ENCODE measurements at places on chromosomes 1 and 21. TPM values are rescaled to one million over a fixed set of nuclear protein-coding genes. Genes with fewer than 3 reads are reported as not detected.
A peak's percentile ranks its signal among the peaks of the same experiment; 100 is the strongest.

- H3K27ac ChIP-seq = no peak overlapping the region
- peaks cover 3% of the 10 kb centered on the region for H3K4me1 ChIP-seq
- no peaks in the 10 kb centered on the region for H3K36me3 ChIP-seq
- H3K27me3 ChIP-seq = peaks cover 13% of the 10 kb centered on the region
- H3K4me3 ChIP-seq = no peak overlapping the region
- no peak for DNase-seq
Observed at GRCh38 chr1:110768605-110769004, 93.9 kb upstream of the KCNA3 start.

- no peaks in the 10 kb centered on the region for H3K27me3 ChIP-seq
- DNase-seq = peak; percentile 61
- no peaks in the 10 kb centered on the region for H3K36me3 ChIP-seq
- H3K4me1 ChIP-seq = no peaks in the 10 kb centered on the region
Observed at GRCh38 chr1:59947047-59947938, 20.7 kb upstream of the CYP2J2 start.

- H3K27me3 ChIP-seq = no peaks in the 10 kb centered on the region
- H3K4me3 ChIP-seq = no peak overlapping the region
- H3K4me1 ChIP-seq = peaks cover 11% of the 10 kb centered on the region
- no peak for DNase-seq
Observed at GRCh38 chr1:213099682-213100399, 48.8 kb downstream of the RPS6KC1 start.

DNA sequence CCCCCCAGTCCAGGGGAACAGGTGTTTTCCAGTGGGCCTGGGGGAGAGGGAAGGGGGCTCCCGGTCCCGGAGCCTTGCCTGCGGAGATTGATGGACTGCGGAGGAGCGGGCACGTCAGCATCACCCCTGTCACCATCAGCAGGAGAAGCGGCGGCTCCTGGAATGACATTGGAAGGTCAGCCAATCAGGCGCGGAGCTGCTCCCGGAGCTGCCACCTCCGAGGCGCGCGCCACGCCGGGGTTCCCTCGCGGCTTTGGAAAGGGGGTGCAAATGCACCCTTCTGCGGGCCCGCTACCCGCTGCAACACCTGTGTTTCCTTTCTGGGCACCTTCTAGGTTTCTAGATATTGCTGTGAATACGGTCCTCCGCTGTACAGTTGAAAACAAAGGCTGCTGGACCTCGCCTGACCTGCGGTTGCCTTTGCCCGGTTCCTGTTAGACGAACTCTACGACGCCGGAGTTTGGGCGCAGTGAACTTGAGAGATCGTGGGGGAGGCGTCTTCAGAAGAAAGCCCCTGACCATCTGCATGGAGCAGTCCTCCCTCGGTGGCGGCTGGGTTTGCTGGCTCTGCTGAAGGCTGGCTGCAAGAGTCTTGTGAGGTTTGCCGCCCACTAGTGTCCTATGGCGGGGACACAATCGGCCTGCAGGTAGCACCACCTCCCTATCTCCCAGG, 5.3 kb downstream of the DSCAM start:
- peaks cover 2% of the 10 kb centered on the region for H3K4me1 ChIP-seq
- H3K4me3 ChIP-seq = no peak overlapping the region
- no peaks in the 10 kb centered on the region for H3K36me3 ChIP-seq
- no peak overlapping the region for H3K27ac ChIP-seq
- peaks cover 24% of the 10 kb centered on the region for H3K27me3 ChIP-seq

DNA sequence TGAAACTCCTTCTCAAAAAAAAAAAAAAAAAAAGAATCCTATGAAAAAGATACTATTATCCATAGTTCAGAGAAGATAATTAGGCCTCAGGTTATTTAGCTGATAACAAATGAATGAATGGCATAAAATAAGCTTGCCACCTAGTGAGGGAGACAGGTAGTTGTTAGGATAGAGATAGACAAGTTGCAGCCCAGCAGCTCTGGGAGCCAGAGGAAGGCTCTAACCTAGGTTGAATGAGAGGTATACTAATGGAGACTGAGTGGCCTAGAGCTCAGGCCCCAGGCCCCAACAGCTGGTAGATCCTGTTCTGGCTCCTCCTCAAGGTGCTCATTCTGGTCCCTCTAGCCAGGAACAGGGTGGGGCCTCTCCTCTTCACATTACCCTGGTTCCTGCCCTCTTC, 20.6 kb upstream of the RSPO1 start:
- no peaks in the 10 kb centered on the region for H3K4me1 ChIP-seq
- H3K27me3 ChIP-seq = peaks cover 10% of the 10 kb centered on the region
- no peaks in the 10 kb centered on the region for H3K36me3 ChIP-seq
- no peak overlapping the region for H3K27ac ChIP-seq
- DNase-seq = no peak

DNA sequence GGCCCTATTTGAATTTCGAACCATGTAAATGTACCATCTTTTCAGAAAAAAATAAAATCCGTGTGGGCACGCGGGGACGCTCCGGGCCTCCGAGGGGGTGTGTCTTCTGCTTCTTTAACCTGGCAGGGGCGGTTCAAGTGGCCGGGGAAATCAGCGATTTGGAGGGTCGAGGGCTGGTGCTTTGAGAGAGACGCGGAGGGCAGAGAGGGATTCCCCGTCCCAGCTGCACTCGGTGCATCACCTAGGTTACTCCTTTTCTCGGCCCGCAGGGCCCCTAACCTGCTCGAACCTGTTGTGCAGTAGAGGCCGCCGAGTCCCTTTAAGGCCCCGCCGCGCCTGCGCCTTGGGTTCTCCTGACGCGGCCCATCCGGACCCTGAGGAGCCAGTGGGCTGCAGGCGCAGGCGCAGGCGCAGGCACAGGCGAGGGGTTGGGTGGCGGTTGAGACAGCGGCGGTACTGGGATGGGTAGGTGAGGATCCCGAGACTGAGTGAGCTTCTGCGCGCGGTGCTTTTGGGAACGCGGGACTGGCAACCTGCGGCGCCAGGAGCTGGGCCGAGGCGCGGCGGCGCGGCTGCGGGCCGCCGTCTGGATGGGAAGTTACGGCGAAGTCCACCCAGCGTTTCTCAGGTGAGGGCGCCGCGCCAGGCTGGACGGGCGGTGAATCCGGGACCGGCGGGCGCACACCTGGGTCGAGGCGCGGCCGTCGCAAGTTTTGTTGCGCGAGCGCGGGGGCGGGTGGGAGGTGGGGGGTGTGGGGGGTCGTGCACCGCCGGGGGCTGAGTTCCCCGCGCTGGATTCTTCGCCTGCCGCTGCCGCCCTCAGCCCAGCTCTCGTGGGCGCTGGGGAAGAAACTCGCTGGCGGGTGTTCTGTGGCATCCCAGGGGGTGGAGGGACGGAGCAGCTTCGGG, at the start of gene NBPF3:
TSS of gene NBPF3 (plus strand) at position 417 of the 909 bp plus-strand sequence. CDS start 4,950 bp downstream, outside the sequence.
- H3K27me3 ChIP-seq = peaks cover 2% of the 10 kb centered on the region
- peaks cover 3% of the 10 kb centered on the region for H3K36me3 ChIP-seq
- H3K4me1 ChIP-seq = peaks cover 10% of the 10 kb centered on the region
- H3K27ac ChIP-seq = peak within 1 kb of the TSS; percentile 65
- H3K4me3 ChIP-seq = peak within 1 kb of the TSS; percentile 88

DNA sequence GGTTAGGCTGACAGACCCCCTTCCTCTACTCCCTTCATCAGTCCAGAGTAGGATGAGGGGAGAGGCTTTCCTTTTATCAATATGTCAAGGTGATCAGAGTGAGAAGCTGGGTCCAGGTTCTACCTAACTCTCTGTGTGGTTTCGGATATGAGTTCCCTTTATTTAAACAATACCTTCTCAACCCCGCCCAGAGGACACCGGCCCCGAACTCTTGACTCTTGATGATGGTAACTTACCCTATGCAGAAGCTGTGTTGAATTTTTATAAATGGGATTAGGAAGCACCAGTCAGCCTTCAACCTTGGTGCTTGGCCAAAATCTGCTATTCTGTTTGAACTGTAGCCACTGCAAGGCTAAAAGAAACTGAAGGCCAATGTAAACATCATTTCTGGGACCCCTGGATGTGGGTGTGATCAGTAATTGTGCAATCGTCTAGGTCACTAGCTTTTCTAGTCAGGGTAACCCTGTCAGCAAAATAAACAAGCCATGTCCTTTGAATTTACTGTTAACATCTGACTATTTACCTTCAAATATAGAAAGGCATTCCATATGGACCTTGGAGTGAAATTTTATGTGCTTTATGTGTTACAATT, 398.3 kb downstream of the SEC16B start:
- H3K4me1 ChIP-seq = no peaks in the 10 kb centered on the region
- DNase-seq = no peak
- no peak overlapping the region for H3K4me3 ChIP-seq
- no peak overlapping the region for H3K27ac ChIP-seq

- H3K4me3 ChIP-seq = no peak overlapping the region
- DNase-seq = peak; percentile 74
- peaks cover 37% of the 10 kb centered on the region for H3K4me1 ChIP-seq
- peak overlapping the region; percentile 1 for H3K27ac ChIP-seq
Observed at GRCh38 chr21:31656199-31657095, 3.0 kb upstream of the SOD1 start.

DNA sequence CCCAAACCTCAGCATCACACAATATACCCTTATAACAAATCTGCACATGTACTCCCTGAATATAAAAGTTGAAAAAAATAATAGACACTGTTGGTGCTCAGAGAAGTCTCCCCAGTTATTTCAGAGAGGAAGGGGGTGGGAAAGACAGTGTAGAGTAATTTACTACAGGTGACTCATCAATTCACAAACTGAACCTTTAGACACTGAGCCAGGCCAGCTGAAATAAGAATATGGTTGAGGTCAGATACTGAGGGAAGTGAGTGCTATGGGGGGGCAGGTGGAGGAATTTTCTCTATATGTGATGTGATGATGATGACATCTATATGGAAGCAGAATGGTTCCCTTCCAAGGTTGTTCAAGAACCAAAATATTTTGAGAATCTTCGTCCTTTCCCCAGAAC, 50.1 kb downstream of the MRPL39 start:
- no peaks in the 10 kb centered on the region for H3K27me3 ChIP-seq
- no peak for DNase-seq
- H3K4me3 ChIP-seq = no peak overlapping the region
- no peak overlapping the region for H3K27ac ChIP-seq
- H3K4me1 ChIP-seq = peaks cover 53% of the 10 kb centered on the region

GRCh38 chr1:223832637-223832943, 13.2 kb downstream of the TP53BP2 start:
- peaks cover 26% of the 10 kb centered on the region for H3K4me1 ChIP-seq
- peak; percentile 48 for DNase-seq
- H3K4me3 ChIP-seq = peak overlapping the region; percentile 54
- H3K27ac ChIP-seq = peak overlapping the region; percentile 96

- H3K27ac ChIP-seq = peak overlapping the region; percentile 87
- H3K36me3 ChIP-seq = no peaks in the 10 kb centered on the region
- peak overlapping the region; percentile 25 for H3K4me3 ChIP-seq
- H3K4me1 ChIP-seq = peaks cover 56% of the 10 kb centered on the region
Observed at GRCh38 chr1:101112051-101112780, 86.6 kb upstream of the DPH5 start.

GRCh38 chr1:8082945-8083344, 56.8 kb upstream of the ERRFI1 start:
- peaks cover 2% of the 10 kb centered on the region for H3K27me3 ChIP-seq
- peaks cover 7% of the 10 kb centered on the region for H3K4me1 ChIP-seq
- H3K4me3 ChIP-seq = no peak overlapping the region

DNA sequence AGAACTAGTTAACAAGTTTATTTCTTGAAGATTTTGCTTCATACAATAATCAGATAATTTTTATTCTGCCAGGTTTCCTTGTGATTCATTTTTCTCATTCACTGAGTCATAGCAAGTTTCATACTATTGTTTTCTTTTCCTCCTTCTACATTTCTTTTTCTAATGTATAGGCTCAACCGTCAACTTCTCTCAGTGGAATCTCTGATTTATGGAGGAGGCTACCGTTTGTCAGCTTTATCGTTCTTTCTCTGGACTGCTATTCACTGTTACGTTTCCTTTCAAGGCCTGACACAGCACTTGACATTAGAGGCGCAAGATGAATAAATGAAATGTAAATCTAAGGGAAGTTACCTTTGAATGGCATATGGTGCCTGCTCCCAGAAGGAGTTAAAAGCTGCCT, 284.3 kb upstream of the NR5A2 start:
- peaks cover 10% of the 10 kb centered on the region for H3K27me3 ChIP-seq
- no peak overlapping the region for H3K4me3 ChIP-seq
- no peak for DNase-seq
- no peaks in the 10 kb centered on the region for H3K4me1 ChIP-seq

GRCh38 chr1:234342774-234343173, 30.5 kb upstream of the COA6 start:
- no peak overlapping the region for H3K27ac ChIP-seq
- no peak overlapping the region for H3K4me3 ChIP-seq
- H3K36me3 ChIP-seq = no peaks in the 10 kb centered on the region
- no peak for DNase-seq
- no peaks in the 10 kb centered on the region for H3K4me1 ChIP-seq

DNA sequence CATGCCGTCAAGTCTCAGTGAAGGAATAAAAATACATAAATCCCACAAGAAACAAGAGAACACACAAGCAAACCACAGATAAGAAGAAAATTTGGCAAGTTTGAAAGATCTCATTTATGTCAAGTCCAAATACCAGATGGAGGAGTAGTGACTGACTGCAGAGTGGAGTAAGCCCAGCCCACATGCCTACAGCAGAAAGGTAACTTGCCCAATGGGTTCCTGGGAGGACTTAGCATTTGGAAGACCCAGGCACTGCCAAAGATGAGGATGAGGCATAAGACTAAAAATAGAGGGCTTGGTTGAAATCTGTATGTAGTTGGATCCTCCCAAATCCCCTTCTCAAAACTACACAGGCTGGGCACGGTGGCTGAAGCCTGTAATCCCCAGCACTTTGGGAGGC, 70.8 kb downstream of the ZNF648 start:
- no peaks in the 10 kb centered on the region for H3K36me3 ChIP-seq
- H3K27ac ChIP-seq = no peak overlapping the region
- no peak for DNase-seq
- H3K4me1 ChIP-seq = no peaks in the 10 kb centered on the region
- H3K4me3 ChIP-seq = no peak overlapping the region

GRCh38 chr1:27427329-27427728, 34.9 kb downstream of the GPR3 start:
- no peak for DNase-seq
- H3K36me3 ChIP-seq = peaks cover 20% of the 10 kb centered on the region
- peak overlapping the region; percentile 52 for H3K27ac ChIP-seq

- H3K36me3 ChIP-seq = peaks cover 54% of the 10 kb centered on the region
- H3K27me3 ChIP-seq = no peaks in the 10 kb centered on the region
- DNase-seq = no peak
- no peak overlapping the region for H3K27ac ChIP-seq
- H3K4me1 ChIP-seq = peaks cover 26% of the 10 kb centered on the region
Observed at GRCh38 chr1:93221913-93222312, 41.4 kb downstream of the CCDC18 start.

DNA sequence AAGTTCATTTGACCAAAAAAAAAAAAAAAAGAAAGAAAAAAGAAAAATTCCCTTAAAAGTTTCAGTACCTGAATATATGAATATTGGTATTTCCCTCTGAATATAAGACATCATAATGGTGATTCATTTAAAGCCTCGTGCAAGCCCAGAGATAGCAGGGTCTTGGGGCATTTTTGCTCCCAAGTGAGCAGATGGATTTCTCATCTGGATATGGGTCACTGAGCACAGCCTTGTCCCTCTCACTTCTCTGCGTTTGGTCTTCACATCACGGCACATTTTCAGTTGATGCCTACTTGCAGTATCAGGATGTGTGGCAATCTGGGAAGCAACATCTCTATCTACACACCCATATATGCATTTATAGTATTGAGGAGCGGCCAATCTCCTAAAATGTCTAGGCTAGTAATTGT, 12.7 kb downstream of the CD58 start:
- peaks cover 85% of the 10 kb centered on the region for H3K4me1 ChIP-seq
- peak overlapping the region; percentile 91 for H3K27ac ChIP-seq
- no peaks in the 10 kb centered on the region for H3K27me3 ChIP-seq
- H3K36me3 ChIP-seq = peaks cover 15% of the 10 kb centered on the region
- DNase-seq = peak; percentile 43

The ECM1 gene
- total RNA-seq = 1.1 TPM

The DCDC2B gene
- total RNA-seq = not detected

The BSND gene
- total RNA-seq = not detected

The FMO4 gene
- 1.9 TPM for total RNA-seq

The MAN1C1 gene
- total RNA-seq = 4.6 TPM

Measured in activated CD4-positive, alpha-beta memory T cell treated with anti-CD3 and anti-CD28 coated beads for 36 hours (primary cell).